ENCODE measurements at places on chromosomes 7 and 10.

DNA sequence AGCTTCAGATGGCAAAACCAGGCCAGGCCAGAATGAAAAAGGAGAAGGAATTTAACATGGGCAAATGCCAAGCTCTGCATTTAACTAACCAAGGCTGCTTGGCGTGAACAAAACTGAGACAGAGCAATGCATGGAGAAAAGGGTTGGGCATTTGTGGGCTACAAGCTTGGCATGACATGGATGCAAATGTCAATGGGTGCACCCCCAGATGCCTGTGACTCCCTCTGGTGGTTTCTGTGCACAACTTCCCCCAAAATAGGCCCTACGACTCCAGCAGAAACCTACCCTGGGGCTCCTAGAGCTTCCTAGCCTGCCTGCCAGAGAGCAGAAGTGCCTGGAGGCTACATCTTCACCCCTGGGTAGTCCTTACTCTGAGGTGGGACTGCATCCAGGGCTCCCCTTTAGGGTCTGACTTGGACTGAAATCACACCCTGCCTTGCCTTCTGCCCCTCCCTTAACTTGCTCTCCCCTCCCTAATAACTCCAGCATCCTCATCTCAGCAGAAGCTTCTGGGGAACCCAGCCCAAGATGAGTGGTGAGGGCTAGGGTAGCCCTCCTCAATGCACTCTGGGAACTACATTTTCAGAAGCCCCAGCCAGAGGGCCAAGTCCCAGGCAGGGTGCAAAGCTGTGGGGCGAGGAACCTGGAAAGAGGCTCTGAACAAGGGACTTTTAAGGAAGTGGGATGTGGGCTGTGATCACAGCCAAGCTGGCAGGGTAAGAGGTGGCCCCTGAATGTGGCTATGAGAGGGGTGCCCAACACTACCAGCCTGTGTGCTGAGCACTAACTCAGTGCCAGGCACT, 11.3 kb downstream of the GPRIN2 start:
- no peak for DNase-seq

- no peak for DNase-seq
Observed at GRCh38 chr7:139230023-139230422, 1.0 kb upstream of the UBN2 start.

DNA sequence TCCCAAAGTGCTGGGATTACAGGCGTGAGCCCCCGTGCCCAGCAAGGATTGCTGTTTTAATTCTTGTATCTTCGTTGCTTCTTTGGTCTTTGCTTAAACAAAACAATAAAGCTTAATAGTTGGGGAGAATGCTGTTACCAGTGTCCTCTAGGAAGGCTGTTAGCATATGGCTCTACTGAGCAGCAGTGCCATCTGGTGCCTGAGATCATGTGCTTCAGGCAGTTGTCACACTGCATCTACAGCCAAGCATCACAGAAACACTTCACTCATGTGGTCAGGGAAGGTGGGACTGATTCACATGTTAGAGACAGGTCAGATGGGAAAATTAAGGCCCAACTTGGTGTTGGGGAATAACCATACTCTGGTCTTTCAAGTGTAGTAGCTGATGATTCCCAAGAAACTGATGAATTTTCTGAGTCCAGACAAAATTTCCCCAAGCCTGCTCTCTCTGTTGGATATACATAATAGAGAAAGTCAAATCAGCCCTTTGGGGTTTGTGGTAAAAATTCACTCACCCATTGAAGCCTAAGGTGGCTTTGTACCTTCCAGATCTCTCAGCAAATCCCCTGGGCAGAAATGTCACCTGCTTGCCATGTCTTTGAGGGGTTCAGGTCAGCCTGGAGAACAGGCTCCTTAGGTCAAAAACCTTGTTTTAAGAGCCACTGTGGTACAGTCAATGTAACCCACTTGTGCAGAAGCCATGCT, 28.4 kb downstream of the UBE2D4 start:
- no peak for DNase-seq

GRCh38 chr7:74452748-74453321, 871 bp upstream of the GTF2IRD1 start:
- no peak for DNase-seq

- no peak for DNase-seq
Observed at GRCh38 chr10:76396134-76396533, 964.7 kb downstream of the LRMDA start.

- peak; percentile 11 for DNase-seq
Observed at GRCh38 chr10:28991333-28992270, 297.3 kb upstream of the LYZL1 start.

GRCh38 chr10:10794046-10794445, 223.6 kb upstream of the CELF2 start:
- no peak for DNase-seq

- no peak for DNase-seq
Observed at GRCh38 chr7:28626221-28626620, 213.9 kb downstream of the CREB5 start.

DNA sequence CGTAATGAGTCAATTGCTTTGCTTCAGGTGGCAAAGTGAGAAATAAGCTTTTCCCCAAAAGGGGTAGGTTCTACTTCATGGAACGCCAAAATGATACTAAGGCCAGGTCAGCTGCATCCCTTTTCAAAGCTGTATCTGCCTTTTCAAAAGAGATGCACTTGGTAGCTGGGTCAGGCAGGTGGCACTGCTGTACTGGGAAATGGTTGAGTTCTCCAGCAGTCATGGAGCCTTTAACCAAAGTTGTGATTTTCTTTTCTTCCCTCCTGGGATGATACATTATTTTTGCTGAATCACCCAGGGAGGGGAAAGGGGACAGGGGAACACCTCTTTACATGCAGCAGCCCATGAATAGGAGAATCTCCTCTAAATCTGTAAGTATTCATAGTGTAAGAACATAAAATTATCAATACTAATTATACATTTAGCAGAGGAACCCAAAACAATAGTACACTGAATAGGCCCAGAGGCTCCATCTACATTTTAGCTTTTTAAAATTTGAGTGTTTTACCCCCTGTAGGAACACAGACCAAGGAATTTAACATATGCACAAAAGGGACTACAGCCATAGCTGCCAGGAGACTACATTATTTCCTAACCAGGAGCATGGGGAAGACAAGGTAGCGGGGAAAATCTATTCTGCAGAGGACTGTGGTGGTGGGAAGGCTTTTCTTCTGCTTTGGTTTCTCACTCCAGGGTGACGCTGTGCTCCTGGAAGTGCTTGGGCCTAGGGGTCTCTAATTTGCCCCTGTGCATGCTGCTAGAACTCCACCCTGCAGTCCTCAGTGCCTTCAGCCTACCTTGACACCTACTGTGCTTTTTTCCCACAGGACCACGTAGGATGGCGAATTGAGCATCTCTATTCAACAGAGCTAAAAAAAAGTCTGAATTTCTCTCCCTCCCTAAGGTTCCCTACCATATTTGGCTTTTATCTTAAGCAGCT, 6.4 kb upstream of the GPR22 start:
- DNase-seq = peak; percentile 1

DNA sequence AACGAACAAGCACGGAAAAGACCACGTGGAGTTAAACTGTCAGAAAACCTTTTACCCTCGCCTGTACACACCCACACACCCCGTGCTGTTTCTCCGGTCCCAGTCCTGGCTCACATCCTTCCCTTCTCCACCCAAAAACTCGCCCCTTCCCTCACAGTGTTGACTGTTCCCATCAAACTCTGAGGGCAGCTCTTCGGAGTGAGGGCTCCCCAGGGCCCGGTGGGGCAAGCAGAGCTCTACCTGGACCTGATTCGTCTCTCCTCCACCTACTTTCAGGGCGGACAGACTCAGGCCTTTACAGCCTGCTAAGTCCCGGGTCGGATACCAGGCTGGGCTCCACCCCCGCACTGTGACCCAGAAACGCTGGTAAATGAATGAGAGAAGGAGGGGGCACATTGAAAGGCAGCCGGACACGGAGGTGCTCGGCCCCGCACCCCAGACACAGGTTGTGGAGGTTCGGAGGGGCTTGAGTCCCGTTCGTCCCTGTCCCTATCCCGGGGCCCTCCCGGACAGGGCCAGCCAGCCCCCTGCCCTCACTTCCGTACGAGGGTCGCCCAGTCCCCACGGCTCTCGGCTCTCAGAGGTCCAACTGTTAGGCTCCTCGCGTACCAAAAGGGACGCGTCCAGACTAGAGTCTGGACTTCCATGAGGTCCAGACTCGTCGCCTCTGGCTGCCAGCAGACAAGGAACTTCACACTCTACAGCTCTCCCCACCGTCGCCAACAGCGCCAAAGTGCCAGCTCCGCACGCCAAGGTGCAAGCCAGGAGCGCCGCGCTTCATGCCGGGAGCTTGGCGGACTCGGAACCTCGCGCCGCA, 31.7 kb upstream of the ASL start:
- no peak for DNase-seq

DNA sequence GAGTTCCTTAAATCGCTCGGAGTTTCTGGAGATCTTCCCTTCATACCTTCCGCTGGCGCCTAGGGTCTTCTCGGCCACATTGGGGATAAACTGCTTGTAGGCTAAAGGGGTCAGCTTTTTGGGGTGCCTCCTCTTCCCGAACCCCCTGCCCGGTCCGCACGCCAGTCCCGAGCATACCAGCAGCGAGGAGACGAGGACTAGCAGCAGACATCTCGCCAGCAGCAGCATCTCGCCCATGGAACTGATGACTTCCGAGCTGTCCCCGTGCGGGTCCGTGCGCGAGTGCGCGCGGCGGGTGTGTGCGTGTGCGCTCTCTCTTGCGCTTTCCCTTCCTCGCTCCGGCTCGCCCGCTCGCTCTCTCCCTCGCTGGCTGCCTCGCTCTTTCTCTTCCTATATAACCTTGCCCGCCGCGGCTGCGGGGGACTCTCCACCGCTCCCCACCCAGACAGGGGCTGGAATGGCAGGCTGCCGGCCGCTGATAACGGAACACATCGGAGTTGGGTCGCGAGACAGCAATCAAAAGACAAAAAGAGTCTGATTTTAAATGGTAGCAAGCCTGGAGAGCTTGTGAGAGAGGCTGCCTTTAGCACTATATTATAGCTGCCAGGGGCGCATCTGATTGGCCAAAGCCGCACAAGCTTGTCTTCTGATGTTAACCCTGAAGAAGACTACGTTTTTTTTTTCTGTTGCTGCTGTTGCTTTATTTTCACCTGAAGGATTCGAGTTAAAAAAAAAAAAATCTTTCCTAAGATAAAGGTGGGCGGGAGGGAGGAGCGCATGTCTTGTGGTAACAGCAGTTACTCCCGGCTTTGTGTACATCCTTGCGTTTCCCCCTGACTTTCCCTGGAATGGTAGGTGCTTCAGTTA, at the start of gene SHH:
Gene SHH (minus strand): TSS at position 569 of the 867 bp plus-strand sequence. CDS start 341 bp downstream, at position 228.
- no peak for DNase-seq

DNA sequence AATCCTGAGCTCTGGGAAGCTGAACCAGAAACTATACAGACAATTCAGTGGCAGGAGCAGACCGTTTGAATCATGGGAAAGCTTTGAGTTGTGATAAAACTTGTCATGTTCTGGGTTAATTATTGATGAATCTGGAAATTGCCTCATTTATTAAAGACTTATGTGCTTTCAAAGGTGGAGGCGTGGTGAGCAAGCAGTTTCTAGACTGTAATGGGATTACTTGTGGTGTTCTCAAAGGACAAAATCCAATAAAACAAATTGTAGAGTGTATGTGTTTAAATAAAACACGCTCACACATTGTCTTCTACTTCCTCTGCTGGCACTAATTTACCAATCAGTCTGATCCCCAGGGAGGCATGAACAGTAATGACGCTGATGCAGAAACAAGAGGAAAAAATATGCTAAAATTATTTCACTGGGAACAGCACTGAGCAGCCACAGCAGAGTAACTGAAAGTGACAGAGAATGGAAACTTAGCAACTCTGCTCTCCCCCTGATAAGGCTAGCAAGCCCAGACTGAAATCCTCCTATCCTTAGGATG, 25.1 kb downstream of the PARD3 start:
- no peak for DNase-seq
